ENCODE measurements at places on chromosomes 16 and 17.
A peak's percentile ranks its signal among the peaks of the same experiment; 100 is the strongest.

DNA sequence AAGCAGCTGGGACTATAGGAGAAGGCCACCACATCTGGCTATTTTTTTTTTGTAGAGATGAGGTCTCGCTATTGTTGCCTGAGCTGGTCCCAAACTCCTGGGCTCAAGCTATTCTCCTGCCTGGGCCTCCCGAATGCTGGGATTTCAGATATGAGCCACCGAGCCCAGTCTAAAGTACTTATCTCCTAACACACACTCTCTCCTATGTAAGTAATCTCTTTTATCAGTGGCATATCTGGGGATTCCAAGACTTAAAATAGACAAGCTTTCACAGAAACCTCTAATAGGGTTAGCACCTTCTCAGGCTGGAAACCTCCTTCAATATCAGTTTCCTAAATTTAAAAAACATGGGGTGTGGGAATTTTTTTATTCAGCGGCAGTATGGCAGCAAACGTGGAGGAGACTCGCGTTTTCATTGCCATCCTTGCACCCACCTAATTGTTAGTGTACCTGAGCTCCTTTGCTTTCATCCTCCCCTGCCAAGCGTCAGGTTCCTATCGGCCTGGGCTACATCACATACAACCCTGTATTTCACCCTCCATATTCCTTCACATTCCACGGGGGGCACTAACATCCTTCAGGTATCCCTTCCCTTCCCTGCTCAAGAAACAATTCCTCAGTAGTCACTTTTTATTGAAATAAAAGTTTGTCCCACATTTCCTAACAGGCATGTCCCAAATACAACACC, 1.1 kb downstream of the EZH1 start:
- DNase-seq = no peak

- no peak for DNase-seq
These were observed 8.1 kb downstream of the OR2C1 start for GRCh38 chr16:3363793-3364192.

DNA sequence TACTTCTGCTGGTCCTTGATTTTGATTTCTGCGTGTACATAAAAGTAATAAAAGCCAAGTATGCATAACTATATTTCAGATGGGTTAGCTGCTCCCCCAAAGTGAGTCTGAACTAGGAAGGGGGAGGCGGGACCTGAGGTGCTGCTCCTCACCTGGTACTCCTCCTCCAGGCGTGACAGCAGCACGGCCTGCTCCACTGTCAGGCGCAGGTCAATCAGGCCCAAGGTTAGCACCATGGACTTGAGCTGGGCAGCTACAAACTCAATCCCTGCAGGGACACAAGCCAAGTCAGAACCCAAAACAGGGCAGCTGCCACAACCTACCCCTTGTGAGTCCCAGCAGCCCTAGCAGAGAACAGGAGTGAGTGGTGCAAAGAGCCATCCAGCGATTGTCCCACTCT, 18.0 kb downstream of the ATPAF2 start:
- DNase-seq = no peak

DNA sequence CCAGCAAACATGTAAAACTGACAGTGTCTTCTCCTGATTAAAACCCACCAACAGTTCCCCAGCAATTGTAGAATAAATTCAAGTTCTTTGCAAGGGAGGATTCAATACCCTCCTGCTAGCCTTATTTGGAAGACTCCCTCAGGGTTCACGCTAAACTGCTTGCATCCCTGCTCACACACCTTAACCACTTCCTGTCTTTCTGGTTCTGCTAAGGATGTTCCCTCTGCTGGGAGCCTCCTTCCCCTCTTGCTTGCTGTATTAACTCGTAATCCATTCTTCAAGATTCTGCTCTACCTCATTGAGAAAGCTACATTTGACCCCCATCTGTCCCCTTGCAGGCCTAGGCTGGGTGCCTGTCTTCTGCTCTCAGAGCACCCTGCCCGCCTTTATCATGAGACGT, 2.3 kb upstream of the SHISA6 start:
- no peak for DNase-seq

- DNase-seq = no peak
These were observed 195.2 kb downstream of the AXIN2 start for GRCh38 chr17:65366102-65366844.

GRCh38 chr17:39671651-39672521, 3.6 kb downstream of the PNMT start:
- DNase-seq = no peak

GRCh38 chr17:40063187-40063771, 514 bp downstream of the THRA start:
- DNase-seq = peak; percentile 25

DNA sequence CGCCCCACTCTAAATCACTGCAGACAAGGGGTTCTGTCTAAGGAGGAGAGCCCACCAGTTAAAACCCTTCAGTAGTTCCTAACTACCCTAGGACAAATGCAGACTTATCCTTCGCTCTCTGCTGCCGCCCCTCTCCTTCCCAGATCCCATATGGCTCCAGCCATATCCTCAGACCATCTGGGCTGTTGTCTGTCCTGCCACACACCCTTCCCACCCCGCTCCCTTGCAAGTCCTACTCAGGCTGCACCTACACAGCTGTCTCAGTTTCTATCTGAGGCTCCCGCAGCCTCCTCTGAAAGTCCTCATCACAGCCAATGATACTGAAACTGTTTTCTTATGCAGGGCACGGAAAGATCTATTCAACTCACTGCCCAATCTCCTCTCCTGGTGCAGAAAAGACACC, 720 bp upstream of the BCKDK start:
- DNase-seq = no peak

- no peak for DNase-seq
These were observed 7.9 kb downstream of the NLRC5 start for GRCh38 chr16:56997264-56997663.

DNA sequence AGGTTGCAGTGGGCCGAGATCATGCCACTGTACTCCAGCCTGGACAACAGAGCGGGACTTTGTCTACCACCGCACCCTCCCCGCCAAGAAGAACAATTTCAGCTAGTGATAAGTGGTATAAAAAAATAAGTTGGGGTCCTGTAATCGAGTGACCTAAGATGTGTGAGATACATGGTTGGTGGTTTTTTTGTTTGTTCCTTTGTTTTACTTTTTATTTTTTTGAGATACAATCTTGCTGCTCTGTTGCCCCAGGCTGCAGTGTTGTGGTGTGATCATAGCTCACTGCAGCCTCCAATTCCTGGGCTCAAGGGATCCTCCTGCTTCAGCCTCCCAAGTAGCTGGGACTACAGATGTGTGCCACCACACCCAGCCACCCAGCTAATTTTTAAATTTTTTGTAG, 58.7 kb downstream of the PITPNC1 start:
- peak; percentile 43 for DNase-seq

- no peak for DNase-seq
These were observed 41.3 kb downstream of the MRM3 start for GRCh38 chr17:823501-823902.

DNA sequence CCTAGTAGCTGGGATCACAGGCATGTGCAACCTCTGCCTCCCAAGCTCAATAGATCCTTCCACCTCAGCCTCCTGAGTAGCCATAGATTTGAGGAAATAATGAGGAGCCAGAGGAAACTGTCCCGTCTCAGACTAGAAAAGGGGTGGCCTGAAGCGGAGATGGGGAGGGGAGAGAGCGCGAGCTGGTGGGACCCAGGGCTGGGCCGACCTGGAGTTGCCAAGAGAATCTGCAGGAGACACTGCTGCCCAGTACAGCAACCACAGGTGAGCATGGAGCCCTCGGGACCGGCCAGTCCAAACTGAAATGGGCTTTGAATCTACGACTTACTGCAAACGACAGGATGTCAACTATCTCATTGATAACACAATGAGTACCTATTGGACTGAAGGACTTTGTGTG, 24.3 kb downstream of the CD300A start:
- DNase-seq = no peak

GRCh38 chr16:88005181-88005581, 53.9 kb downstream of the BANP start:
- DNase-seq = no peak

DNA sequence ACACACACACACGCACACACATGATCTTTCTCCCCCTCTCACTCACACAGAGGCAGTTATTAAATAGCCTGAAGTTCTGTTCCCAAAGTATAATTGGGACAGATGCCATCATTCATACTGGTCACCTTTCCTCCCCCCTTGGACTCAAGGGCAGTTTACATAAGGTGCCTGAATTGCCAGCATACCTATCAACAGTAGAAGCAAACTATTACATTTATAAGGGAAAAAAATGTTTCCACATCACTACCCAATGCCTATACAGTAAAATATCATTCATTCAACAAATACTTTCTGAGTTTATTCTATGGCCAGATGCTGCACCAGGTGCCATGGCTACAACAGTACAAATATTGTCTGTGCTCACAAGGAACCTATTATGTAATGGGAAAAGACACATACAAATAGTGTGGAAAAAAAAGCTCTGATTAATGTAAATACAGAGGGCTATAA, 6.3 kb downstream of the CNTD1 start:
- no peak for DNase-seq

- no peak for DNase-seq
These were observed 1241.8 kb upstream of the GOT2 start for GRCh38 chr16:59975953-59976352.

DNA sequence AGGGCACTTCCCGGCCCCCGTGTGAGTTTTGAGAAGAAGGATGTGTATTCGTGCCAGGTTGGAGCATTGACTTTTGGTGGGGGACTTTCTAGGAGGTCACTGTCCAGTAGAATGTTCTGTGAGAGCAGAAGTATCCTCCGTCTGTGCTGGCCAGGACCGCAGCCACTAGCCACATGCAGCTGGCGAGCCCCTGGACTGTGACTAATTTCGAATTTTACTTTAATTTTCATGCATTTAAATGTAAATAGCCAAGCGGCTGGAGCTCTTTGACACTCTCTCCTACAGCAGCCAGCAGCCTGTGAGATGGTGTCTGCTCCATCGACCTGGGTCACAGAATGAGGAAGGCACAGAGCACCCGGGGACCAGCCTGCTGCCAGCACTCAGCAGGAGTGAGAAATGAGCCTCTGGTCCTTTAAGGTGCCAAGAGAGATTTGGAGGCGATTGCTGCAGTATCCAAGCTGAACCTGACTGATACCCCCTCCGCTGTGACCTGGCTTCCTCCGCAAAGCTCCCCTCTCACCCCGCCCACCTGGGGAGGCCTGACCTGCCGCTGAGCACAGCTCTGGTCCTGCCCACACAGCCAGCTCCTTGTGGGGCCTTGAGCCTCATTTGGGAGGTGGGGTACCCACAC, 7.8 kb downstream of the ATP2A3 start:
- no peak for DNase-seq

GRCh38 chr16:26441178-26441577, 625.5 kb upstream of the C16orf82 start:
- DNase-seq = no peak

- DNase-seq = no peak
These were observed 18.0 kb upstream of the ZNF629 start for GRCh38 chr16:30805056-30805369.

GRCh38 chr16:3748307-3748706, 31.0 kb upstream of the TRAP1 start:
- no peak for DNase-seq

- no peak for DNase-seq
These were observed 339.0 kb downstream of the TMEM114 start for GRCh38 chr16:8251298-8251697.

- DNase-seq = no peak
These were observed 267.2 kb downstream of the PARN start for GRCh38 chr16:14362774-14363371.

DNA sequence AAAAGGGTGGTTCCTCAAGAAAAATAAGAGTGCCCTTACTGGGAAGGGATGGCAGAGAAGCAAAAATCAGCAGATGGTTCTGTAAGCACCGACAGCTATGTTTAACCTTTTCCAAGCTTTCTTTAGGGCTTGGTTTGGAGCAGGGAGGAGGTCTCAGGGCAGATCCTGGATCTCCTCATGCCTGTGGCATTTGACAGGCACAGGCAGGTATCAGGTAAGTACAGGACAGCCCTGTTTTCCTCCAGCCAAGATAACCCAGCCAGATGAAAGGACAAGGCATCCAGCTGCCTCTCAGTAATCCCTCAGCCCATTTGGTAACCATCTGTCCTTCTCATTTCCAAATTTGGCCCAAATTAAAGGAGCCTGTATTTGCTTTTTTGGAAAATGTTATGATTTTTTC, 141.5 kb downstream of the TOX3 start:
- DNase-seq = no peak

- no peak for DNase-seq
These were observed 149.8 kb upstream of the HS3ST2 start for GRCh38 chr16:22664132-22664531.

- no peak for DNase-seq
These were observed 3.9 kb downstream of the TRIM25 start for GRCh38 chr17:56909742-56910508.

DNA sequence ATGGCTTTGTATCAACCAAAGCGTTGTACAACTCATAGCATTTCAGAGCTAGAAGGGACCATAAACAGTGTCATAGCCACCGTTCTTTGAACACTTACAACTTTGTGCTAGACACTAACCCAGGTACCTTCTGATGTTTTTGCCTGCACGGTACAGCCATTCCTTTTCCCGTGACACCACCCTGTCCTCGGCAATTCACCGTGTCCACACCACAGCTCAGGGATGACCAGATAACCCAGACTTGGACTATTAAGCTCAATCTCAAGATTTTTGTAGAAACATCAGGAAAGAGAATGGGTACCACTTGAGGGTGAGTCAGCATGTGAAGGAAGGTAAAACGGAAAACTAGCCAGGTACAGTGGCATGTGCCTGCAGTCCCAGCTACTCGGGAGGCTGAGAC, 9.8 kb upstream of the CBFB start:
- no peak for DNase-seq

DNA sequence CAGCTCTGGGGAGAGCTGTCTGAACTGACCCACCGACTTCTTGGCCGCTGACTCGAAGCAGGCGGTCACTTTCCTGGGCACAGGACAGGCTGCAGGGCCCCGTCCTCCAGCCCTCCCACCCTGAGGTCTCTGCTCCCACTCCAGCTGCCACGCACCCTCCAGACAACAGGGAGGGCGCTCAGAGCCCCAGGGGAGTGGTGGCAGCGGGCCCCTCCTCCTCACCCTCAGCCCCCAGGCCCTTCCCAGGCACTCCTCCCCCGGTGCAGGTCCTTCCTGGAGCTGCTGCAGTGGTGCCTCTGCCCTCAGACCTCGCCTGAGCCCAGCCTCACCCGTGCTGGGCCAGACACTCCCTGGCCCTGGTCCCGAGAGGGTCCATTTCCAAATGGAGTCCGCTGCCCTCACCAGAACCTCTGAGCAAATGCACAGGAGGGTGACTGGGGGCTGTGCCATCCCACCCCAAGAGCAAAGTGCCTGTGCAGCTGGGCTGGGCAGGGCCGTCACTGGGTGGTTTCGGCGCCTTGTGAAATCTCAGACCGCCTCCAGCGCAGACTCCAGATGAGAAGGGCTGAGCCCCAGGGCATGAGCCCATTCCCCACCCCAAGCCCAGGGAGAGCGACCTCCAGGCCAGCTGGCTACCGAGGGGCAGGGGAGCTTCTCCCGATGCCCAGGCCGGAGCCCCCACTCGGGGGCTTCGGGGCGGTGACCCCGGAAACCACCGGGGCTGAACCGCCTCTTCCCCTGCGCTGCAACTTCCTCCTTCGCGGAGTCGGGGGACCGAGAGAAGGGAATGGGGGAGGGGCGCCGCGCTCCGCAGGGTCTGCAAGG, 717 bp downstream of the CYBA start:
- peak; percentile 51 for DNase-seq

- DNase-seq = peak; percentile 57
These were observed 2.7 kb downstream of the SOCS1 start for GRCh38 chr16:11253009-11253994.

Measured in CD4-positive, alpha-beta T cell treated with Interleukin-1 beta for 1 hour (primary cell).